Activated CD8-positive, alpha-beta memory T cell treated with anti-CD3 and anti-CD28 coated beads, Interleukin-2, amount 10 ng/mL, durations not matched to agents 7 days and 5 days (primary cell): ENCODE measurements at places on chromosomes 11 and 22.

GRCh38 chr11:35082321-35083180 is 56.4 kb upstream of the CD44 start:
- DNase-seq, result peak; percentile 94

GRCh38 chr22:26238596-26238995 is 69.3 kb downstream of the SEZ6L start:
- no peak for DNase-seq

DNA sequence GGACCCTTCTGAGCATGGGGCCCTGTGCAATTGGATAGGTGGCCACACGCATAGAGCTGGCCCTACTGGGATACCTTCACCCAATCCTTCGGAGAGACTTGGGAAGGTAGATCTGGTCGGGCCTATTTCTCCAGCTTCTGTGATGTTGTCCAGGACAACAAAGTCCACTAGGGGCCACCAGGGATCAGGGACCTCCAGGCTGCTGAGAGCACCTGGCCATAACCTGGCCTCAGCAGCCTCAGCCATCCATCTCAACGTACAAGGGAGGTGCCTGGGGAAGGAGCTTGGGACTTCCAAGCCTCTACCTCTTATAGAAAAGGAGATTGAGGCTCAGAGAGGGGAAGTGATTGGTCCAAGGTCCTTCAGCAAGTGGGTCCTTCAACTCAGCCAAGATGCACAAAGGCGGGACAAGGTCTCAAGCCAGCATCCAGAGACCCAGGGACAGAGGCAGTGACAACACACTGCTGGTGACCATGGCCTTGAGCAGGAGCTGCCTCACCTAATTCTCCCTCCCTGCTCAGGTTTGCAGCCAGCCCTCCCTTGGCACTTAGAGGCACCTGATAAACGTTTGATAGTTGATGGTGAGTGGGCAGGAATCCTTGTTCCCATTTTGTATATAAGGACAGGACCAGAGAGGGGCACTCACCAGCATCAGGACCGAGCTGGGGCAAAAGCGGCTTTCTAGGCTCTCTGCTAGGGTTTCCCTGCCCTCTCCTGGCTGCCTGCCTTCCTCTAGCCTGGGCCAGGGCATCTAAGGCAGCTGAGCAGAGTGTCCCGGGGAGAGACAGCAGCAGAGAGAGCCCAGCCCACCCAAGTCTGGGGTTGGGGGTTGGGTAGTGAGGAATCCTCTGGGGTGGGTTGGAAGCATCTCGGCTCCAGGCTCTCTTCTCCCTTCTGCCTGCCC is 4.5 kb downstream of the RAC2 start:
- DNase-seq, result no peak

DNA sequence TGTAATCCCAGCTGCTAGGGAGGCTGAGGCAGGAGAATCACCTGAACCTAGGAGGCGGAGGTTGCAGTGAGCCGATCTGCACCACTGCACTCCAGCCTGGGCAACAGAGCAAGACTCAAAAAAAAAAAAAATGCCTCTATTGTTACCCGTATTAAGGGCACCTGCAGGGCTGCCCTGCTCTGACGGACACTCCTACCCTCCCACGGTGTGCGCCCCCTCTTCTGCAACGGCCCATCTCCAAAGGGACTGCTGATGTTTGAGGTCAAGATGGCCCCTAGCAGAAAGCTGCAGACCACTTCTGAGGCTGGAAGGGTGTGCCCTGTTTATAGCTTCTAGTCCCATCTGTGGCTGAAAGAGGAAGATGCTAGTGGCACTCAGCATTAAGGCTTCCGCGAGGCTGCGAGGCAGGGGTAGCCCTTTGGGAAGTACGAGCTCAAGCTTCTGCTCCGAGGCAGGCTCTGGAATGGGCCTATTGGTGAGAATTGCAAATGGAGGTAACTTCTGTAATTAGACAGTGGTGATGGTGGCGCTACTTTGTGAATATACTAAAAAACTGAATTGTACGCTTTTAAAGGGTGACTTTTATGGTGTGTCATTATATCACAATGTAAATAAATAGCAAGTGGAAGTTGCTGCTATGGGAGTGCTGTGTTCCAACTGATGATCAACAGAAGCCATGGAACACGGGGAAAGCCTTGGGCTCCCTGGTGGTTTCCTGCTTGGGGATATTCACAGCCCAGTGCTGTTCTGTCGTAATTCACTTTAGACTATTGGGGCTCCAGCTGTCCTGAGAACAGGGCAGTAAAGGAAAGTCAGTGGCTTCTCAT is 24.3 kb downstream of the ARFGAP2 start:
- DNase-seq, result no peak

DNA sequence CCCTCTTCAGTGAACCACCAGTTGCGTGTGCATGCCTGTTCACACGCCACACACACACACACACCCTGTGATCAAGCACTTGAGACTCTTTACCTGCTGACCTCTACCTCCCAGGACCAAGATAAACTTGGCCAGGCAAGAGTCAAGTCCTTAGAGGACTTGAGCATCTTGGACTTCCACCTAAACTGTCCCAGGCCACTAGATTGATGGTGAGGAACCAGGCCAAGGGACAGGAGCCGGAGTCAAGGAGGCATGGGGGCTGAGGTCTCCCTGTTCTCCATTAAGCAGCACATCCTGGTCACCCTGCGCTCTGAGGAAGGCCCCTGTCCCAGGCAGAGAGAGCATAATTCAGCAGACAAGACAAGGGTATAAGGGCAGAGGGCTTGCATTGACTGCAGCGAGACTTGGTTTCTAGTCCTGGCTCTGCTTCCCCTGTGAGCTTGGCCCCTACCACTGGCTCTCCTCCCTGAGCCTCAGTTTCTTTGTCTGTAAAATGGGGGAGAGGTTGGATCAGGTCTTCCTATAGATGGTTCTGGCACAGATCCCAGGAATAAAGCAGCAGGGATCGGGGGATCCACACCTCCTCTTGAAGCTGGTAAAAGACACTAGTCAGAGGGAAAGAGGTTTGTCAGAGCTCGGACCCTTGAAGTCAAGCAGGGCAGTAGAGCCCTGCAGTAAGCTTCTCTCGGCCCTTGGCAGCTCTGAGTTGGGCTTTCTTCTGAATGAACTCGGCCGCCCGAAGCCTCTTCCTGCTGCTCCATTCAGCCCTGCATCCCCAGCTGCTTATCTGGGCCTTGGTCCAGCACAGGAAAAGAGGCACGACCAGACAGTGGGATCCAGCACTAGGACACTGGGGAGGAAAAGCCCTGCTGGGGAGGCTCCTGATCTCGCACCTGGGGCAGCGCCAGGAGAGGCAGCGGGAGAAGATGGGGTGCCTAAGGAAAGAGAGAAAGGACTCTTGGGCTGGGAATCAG is 2.0 kb downstream of the CREB3L1 start:
- no peak for DNase-seq

DNA sequence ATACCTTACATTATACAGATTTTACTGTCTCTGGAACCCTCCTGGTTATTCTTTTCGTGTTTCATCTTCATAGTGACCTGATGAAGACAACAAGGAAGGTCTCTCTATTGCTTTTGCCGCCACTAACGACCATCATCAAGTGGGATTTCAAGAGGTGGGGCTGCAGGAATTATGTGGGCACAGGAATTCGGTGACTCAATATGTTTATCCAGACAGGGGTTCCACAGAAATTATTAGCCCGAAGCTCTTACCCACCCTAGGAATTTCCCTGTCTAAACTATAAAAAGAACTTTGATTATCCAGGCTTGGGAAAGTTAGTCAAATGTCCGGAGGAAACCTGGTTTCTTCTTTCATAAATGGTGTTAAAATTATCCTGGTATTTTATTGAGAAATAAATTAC is 566.8 kb upstream of the TENM4 start:
- DNase-seq, result no peak

DNA sequence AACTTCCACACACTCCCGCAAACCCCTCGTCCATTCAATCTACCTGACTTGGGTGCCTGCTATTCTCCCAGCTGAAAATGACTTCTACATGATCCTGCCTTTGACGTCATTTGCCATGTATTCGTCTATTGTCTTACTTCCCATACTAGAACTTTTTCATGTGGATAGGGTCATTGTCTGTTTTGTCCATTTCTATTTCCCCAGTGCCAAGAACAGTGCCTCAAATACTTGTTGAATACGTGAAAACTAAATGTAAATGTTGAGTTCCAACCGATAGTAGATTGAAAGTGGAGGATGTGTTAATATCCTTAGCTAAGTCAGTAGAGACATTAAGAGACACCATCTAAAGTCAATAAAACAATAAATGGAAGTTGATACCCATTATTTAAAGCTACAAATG is 935 bp downstream of the TRIM68 start:
- DNase-seq, result no peak

GRCh38 chr22:27438271-27438980 is 363.1 kb downstream of the MN1 start:
- DNase-seq, result no peak

DNA sequence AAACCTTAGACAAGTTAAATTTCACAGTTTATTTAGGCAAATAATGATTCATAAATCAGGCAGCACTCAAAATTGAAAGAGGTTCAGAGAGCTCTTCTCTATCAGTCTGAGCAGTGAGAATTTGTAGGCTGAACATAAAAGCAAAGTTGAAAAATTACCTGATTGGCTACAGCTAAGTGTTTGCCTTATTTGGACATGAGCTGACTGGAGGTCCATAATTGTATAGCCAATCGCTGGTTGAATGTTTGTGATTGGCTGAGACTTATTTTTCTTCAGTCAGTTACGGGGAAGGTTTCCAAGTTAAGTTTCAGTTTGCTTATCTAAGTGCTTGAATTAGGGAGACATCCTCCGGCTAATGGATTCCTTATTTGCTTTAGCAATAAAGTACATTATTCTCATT is 527.5 kb downstream of the CNTN5 start:
- no peak for DNase-seq

DNA sequence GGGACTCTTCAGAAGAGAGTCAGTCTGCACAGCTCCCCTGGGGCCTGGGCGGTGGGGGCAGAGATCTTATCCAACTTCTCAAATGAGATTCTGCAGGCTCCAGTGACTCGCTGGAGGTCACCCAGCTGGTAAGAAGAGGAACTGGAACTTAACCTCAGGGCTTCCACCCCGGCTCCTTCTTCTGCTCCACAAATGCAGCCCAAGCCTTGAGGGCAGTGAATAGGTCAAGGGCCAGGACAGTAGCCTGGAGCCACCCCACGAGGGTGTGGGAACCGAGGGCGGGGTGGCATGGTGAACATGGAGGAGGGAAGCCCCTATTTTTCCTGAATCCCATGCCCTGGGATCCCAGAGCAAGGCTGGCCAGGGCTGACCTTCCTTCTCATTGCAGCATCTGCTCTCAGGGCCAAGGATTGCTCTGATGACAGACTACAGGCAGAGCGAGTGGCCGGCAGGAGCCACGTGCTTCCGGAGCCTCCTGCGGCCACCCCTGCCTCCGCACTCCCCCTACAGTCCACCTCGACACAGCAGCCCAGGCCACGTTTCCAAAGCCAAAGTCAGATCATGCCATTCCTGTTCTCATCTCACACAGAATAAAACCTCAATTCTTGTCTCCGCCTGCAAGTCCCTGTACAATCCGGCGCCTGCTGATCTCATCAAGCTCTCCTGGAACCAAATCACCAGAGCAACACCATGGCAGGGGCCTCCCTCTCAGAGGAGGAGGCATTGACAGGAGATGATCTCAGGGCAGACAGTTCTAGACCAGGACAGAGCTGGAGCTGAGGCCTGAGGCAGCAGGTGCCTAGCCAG is 21.1 kb upstream of the UPK3A start:
- DNase-seq, result no peak

GRCh38 chr11:59186130-59186594 is 14.2 kb downstream of the DTX4 start:
- DNase-seq, result no peak

DNA sequence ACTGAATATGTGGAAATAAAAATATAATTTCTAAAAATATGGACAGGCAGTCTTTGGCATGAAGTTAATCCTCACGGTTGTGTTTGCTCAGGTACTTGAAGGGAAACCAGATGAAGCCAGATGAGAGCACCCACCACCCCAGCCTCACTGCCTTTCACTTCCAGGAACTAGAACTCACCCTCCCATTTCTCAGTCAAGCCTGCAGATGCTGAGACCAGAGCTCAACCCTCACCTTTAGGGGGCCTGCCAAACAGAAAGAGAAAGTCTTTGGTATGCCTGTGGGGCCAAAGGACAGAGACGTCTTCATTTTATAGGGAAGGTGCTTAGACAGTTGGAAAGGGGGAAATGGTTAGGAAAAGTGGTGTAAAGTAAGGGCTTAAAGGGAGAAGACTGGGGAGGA is 252.8 kb upstream of the PLET1 start:
- no peak for DNase-seq

DNA sequence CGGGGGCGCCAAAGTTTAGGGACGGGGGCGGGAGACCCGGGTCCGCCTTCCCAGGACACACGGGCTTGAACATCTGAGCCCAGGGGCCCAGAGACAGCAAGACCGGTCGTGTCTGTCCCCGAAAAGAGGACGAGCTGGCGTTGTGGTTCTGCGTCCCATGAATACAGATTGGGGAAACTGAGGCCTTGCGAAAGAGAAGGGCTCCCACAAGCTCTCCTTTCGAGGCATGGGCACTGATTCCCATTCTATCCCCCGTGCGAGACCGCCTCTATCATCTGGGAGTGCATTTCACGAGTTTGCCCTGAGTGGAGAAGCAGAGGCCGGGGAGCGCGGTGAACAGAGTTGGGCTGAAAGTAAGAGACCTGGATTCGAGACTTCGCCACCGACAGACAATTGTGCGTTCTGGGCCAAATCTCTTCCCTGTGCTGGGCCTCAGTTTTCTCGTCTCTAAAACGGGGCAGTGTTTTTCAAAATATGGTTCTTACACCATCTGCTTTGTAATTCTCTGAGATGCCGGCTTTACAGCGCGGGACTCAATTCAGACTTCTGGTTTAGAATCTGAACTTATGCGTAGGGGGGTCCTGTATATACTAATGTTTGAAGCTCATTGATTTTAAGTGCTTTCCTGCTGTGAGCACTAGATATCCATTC is 471 bp downstream of the RNF185 start:
- DNase-seq, result peak; percentile 47

DNA sequence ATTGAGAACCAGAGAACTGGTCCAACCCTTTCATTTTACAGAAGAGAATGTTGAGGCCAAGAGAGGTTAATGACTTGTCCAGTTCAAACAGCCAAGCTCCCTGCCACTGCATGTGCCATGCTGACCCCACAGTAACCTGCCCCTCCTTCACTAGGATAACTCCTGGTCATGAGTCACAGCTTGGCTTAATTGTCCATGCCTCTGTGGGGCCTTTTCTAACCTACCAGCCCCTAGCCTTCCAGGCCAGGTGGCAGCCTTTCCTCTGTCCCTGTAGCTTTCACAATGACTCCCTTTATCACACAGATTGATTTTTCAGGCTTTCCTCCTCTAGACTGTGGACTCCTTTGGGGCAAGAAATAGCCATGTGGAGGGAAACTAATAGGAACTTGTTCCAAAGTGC is 97.2 kb downstream of the PIWIL4 start:
- DNase-seq, result no peak

GRCh38 chr22:46546466-46547178 is 9.2 kb upstream of the CELSR1 start:
- no peak for DNase-seq
